Stimulated activated CD4-positive, alpha-beta T cell treated with anti-CD3 and anti-CD28 coated beads, Interleukin-2, amount 100 ng/mL, for 24 hours (primary cell): ENCODE measurements at places on chromosomes 1 and 21.
A peak's percentile ranks its signal among the peaks of the same experiment; 100 is the strongest.

GRCh38 chr1:157153746-157154145 lies 15.6 kb upstream of the ETV3 start:
- DNase-seq: no peak

GRCh38 chr1:210739627-210740026 lies 394.3 kb downstream of the KCNH1 start:
- no peak for DNase-seq

- no peak for DNase-seq
Observed at GRCh38 chr1:57421806-57422205, 2.1 kb downstream of the DAB1 start.

GRCh38 chr1:180953291-180954004 lies 40.8 kb downstream of the KIAA1614 start:
- peak; percentile 19 for DNase-seq

- DNase-seq: no peak
Observed at GRCh38 chr1:185444676-185445075, 127.6 kb upstream of the IVNS1ABP start.

DNA sequence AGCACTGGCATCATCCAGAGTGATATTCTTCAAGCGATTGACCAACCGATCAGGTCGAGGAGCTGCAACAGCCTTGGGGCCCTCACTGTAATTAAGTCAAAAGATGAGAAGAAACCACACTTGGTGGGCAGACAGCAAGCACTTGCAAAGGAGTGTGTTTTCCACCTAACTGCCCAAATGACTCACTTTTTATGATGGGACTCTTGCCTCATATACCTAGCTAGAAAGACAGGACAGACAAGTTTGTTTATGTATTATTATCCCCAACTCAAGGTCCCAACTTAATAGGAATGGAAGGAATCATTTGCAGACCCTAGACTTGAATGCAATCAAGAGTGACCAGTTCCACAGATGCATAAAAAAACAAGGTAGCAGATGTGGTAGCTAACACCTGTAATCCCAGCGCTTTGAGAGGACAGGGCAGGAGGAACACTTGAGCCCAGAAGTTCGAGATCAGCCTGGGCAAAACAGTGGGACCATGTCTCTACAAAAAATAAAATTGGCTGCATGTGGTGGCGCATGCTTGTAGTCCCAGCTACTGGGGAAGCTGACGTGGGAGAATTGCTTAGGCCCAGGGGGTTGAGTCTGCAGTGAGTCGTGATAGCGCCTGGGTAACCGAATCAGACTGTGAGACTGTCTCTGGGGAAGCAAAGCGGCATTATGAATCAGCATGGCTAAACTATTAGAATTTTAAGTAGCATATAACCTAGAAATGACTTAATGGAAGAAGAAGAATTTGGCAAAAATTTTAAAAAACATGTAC lies 2.3 kb upstream of the NRAS start:
- DNase-seq: no peak

DNA sequence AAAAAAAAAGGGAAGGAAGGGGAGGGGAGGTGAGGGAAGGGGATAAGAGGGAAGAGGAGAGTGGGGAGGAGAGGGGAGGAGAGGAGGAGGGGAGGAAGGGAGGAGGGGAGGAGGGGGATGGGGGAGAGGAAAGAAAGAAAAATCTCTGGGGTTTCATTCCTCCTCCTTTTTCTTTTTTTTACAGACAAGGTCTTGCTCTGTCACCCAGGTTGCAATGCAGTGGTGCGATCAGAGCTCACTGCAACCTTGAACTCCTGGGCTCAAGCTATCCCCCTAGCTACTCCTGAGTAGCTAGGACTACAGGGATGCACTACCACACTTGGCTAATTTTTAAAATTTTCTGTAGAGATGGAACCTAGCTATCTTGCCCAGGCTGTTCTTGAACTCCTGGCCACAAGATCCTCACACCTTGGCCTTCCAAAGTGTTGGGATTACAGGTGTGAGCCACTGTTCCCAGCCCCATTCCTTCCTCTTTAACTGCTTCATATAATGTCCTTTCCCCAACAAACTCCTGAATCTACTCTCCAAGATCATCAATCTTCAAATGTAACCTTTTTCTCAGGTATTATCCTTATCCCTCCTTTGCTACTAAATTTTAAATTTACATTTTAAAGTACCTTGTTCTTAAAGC lies 23.2 kb downstream of the GON4L start:
- no peak for DNase-seq

- DNase-seq: no peak
Observed at GRCh38 chr21:41933313-41934079, 20.3 kb downstream of the C2CD2 start.

DNA sequence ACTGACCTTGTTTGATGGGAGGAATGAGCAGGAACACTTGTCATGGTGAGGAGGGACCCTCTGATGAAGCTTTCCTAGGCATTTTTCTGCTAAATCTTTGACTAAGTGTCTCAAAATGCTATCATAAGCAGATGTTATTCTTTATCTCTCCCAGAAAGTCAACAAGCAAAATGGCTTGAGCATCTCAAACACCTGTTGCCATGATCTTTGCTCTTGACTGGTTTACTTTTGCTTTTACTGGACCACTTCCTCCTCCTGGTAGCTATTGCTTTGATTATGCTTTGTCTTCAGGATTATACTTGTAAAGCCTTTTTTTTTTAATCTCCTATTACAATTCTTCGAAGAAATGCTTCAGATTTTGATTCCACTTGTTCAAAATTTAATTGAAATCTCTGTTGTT lies 157.4 kb downstream of the GPR52 start:
- no peak for DNase-seq

DNA sequence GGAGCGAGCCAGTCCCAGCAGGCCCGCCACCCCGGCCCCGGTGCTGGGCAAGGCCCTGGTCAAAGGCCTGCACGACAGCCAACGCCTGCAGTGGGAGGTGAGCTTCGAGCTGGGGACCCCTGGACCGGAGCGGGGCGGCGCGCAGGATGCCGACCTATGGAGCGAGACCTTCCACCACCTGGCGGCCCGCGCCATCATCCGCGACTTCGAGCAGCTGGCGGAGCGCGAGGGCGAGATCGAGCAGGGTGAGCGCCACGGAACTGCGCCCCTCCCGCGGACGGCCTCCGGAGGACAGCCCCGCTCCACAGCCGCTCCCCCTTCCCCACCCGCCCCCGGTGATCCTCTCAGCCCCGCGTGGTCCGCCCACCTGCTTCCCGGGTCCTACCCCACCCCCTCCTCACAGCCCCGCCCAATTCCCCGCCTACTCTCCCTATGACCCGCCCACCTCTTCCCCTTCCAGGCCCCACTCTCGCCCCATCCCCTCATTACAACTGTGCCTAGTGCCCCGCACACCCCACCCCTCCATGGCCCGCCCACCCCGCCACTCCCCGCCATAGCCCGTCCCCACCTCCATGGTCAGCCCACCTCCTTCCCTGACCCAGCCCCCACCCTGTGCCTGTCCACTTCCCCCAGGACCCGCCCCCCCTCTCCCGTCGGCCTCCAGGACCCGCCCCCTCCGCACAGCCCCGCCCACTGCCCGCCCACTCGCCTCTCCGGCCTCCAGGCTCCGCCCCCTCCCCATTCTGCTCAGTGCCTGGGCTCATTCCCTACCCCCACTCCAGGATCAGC lies 52.7 kb downstream of the VWA5B1 start:
- peak; percentile 44 for DNase-seq
